ENCODE measurements at places on chromosomes 1 and 21. TPM values are rescaled to one million over a fixed set of nuclear protein-coding genes. Genes with fewer than 3 reads are reported as not detected.

Gene ALG14
- total RNA-seq, result 6.7 TPM

Gene KCNJ10
- total RNA-seq, result 0.31 TPM

Gene OVAAL
- not detected for total RNA-seq

Gene BRINP3
- total RNA-seq, result not detected

Gene MAB21L3
- total RNA-seq, result 1.2 TPM

Gene LMOD1
- 1.1 TPM for total RNA-seq

Gene PRAMEF13
- not detected for total RNA-seq

Gene RIMKLA
- total RNA-seq, result 0.95 TPM

Gene AGBL4
- total RNA-seq, result 1.3 TPM

- no peak for DNase-seq
Observed at GRCh38 chr1:195590649-195591048, 1017.6 kb downstream of the KCNT2 start.

DNA sequence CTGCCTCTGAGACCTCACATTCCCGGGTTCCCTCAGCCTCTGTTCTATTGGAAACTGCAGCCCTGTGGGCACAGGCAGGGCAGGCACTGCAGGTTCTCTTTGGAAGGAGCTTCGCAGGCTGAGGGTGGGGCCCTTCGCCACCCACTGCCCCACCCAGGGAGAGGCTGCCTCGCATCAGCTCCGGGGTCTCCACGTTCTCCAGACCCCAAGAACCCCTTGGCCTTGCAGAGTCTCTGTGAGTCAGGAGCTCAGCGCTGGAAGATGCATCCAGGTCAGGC is 8.6 kb upstream of the C1orf159 start:
- no peak for DNase-seq

GRCh38 chr1:64956733-64957441 is 9.5 kb downstream of the JAK1 start:
- DNase-seq, result no peak

DNA sequence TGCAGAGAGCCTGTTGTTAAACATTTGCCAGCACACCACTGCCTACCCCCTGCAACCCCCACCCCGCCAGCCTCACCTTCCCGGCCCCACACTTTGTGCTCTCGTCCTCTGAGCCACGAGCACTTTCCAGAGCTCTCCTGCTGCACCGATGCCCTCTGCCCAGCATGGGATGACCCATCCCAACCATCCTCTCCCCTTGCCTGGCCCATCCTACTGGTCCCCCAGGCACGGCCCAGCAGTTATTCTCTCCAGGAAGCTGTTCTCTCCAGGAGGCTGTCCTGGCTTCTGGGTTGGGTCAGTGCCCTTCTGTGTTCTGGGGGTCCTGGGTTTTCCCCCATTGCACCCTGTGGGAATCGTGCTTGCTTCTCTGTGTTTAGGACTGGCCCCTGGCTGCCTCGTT is 60.1 kb upstream of the ABCG1 start:
- DNase-seq, result no peak

GRCh38 chr21:32371913-32372314 is 20.9 kb downstream of the URB1 start:
- no peak for DNase-seq

DNA sequence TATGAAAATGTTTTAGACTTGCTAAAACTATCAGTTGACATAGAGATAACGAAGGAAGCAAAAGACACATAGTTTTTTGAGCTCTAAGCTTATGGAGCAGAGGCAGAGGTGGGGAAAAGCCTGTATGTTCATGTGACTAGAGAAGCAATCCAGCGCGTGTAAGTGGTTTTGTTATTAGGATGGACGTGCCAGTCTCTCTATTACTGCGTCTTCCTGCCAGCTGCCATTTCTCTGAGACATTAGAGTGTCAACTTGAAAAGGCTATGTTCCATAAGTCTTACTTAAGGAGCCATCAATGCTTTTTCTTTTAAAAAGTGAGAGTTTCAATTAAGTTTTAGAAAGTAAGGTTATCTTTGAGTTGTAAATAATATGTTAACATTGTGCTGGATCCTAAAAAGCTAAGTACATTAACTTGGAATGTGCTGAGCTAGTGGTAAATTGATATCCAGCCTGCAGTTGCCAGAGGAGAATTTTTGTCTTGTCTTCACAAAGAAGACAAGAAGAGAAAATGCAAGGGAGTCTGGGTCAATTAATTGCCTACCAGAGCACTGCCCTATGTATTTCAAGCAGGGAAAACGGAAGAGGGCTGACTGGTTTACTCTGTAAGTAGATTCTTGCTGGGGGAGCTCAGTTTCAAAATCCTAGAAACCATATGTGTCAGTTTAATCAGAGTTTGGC is 161.8 kb upstream of the B3GALT2 start:
- DNase-seq, result no peak

- no peak for DNase-seq
Observed at GRCh38 chr1:218436346-218436745, 91.2 kb downstream of the TGFB2 start.

GRCh38 chr1:45393718-45394302 is 53.6 kb upstream of the MUTYH start:
- no peak for DNase-seq

DNA sequence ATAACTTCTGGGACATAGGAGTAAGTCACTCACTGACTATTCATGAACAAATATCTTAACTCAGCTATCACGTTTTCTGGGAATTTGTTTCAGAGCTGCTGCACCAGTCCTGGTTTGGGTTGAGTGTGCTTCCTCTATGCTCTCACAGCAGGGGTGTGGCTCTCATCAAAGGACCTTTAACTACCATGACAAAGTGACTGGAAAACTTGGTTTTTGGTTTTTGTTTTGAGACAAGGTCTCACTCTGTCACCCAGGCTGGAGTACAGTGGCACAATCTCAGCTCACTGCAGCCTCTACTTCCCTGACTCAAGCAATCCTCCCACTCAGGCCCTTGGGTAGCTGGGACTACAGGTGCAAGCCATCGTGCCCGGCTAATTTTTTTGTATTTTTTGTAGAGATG is 4.1 kb downstream of the ILDR2 start:
- DNase-seq, result no peak

DNA sequence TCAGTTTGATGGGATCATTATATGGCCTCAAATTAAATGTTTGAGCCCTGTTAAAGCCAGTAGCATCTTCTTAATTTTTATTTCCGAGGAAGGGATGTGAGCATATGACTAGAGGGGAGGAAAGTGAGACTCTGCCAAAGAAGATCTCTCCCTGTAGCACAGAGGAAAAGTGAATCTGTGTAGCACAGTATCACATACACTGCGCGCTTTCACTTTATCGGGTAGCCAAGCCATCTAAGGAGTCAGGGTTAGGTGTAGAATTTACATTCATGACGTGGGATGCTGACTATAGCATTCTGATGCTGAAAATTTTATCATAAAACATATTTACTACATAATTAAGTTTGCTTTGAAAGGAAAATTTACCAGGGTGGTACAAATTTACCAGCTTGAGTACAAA is 24.0 kb downstream of the LRRC8D start:
- DNase-seq, result no peak

DNA sequence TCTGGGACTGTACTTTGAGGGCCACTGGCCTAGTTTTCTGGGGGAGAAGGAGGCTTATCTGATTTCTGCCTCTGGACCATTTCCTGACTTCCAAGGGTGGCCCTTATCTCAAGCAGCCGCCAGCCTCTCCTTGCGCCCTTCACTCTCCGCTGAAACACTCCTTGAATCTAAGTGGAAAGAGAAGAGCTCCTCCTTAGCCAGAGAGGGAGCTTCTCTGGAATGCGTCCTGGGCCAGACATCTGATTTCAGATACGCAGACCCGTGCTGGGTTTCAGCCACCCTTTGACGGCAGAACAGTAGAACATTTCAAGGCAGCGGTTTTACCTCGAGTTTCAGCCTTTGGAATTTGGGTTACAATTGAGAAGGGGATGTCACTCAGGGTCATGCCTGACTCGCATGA is 308.0 kb downstream of the CAMTA1 start:
- no peak for DNase-seq

GRCh38 chr1:59673573-59674450 is 140.9 kb upstream of the HOOK1 start:
- peak; percentile 91 for DNase-seq

- DNase-seq, result peak; percentile 14
Observed at GRCh38 chr1:19780267-19780877, 19.3 kb downstream of the TMCO4 start.

DNA sequence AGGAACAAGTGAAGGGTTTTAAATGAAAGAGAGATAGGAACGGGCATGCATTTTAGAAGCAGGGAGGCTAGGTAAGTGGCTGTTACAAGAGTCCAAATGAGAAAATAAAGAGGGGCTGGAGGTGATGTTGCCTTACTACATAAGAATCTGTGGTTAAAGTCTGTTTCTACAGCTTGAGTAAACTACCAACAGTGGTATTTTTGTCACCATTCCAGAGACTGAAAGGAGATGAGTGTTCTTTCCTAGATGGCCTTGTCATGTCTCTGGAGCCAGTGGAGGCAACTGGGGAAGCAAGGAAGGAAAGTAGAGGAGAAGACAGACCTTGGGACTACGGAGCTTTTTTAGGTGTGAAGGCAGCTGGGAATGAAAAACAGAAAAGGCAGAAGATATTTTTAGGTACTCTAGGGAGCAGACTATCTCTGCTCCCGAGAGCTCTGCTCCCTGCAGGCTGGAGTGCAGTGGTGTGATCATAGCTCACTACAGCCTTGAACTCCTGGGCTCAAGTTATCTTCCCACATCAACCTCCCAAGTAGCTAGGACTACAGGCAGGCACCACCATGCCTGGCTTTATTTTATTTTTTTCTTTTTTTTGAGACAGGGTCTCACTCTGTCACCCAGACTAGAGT is 12.2 kb downstream of the HDAC1 start:
- DNase-seq, result no peak

- no peak for DNase-seq
Observed at GRCh38 chr1:248818505-248819374, 7.0 kb downstream of the SH3BP5L start.

GRCh38 chr1:145944532-145944931 is 13.3 kb downstream of the LIX1L start:
- no peak for DNase-seq

DNA sequence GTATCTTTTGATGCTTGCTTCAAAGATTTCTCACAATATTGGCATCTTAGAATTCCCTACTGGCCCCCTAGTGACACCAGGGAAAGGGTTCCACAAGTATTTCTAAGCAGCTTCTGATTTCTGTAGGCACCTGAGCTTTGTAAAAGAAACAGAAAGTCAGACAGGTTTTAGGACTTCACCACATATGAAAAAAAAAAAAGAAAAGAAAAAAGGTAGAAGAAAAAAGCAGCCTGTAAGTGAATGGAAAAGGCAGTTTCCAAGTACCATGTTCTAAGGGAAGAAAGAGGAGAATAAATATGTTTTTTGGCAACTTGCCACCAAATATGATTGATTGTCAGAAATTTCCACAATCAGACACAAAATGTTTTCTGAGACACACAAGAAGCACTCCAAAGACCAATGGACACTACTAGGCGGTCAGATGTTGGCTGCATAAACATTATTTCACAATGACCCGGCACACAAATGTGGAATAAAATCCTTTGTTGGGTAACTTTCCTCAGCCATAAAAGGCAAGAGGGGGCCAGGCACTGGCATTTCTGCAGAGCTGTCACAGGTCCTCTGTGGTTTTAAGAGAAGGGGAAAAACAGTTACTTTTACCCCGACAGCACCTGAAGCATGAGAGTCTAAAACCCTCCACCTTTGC is 12.7 kb upstream of the CPLANE2 start:
- DNase-seq, result no peak

- peak; percentile 39 for DNase-seq
Observed at GRCh38 chr1:51968632-51969031, 21.9 kb downstream of the RAB3B start.

DNA sequence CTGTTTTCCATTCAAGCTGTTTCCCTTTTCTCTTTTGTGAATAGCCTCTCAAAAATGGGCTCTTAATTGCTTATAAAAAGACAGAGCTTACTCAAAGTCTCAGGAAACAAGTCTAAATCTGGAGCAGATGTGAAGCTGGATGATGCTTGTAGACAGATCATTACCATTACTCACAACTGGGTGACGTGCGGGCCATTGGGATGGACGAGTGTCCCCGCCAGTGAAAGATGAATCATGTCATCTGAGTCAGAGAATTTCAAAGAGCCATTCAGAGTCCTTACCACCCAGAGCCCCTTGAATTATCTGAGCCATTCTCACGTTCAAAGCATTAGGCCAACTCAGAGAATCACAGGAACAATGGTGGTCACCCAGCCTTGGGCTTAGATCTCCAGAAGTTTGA is 134.6 kb downstream of the HUNK start:
- DNase-seq, result no peak

DNA sequence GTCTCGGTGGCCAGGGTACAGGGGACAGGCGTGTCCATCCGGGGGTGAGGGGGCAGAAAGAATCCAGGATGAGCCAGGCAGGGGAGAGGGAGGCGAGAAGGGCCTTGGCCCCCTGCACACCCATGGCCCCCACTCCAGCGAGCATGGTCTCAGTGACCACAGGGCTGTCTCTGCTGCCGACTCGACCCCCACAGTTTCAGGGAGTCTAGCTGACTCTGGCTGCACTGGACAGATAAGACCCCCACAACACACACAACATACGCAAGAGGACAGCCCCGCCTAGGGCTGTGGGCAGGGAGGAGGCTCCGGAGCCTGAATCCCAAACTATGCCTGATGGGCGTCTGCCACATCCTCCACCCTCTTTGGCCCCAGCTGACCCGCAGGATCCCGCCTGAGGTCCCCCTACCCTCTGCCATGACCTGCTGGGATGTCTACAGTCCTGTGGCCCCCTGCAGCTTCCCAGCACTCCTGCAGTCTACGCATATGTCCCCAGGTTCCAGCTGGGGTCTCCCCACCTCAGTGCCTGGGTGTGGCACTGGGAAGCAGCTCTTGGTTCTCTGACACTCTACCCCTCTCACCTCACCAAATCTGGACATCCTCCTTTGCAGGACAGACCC is 22.0 kb downstream of the WNT9A start:
- no peak for DNase-seq

DNA sequence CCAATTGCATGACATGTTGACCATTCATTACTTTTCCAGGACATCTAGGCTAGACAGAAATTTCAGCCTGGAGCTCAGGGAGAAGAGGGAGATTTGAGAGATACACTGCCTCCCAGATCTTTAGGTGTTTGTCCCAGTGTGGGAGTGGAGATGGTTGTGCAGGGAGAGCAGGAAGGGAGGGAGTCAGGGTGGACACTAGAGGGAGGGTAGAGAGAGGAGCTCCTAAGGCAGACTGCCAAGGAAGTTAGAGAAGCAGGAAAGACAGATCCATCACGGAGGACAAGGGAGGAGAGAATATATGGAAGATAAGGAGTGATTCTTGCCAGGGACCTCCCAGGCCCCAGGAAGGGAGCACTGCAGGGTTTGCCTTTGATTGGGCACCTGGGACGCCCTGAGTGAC is 8.7 kb downstream of the CDCA8 start:
- no peak for DNase-seq

- no peak for DNase-seq
Observed at GRCh38 chr1:33387625-33388024, 43.3 kb downstream of the PHC2 start.

- no peak for DNase-seq
Observed at GRCh38 chr1:201456499-201457309, 12.3 kb downstream of the PHLDA3 start.

DNA sequence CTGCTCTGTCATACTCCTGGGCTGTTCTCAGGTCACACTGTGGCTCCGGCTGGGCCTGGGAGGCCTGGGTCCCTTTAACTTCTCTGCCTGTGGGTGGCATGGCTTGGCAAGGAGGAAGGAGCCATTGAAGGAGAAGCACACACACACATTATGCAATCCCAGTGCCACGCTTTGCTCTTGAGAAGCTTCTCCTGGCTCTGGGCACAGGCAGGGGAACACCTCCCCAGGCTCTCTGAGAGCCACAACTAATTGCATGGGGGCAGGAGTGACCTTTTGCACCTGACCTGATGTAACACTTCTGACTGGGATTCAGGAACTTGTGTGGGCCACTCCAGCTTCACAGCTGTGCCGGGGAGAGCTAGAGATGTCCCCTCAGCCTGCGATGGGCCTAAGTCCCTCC is 23.1 kb downstream of the LGR6 start:
- DNase-seq, result no peak
